ENCODE measurements at places on chromosomes 2 and 18.

- DNase-seq = no peak
These were observed 263.4 kb upstream of the MEIS1 start for GRCh38 chr2:66171530-66171929.

- DNase-seq = no peak
These were observed 145.2 kb upstream of the TPO start for GRCh38 chr2:1268034-1268433.

GRCh38 chr2:182946958-182947369, 80.5 kb upstream of the FRZB start:
- DNase-seq = no peak

DNA sequence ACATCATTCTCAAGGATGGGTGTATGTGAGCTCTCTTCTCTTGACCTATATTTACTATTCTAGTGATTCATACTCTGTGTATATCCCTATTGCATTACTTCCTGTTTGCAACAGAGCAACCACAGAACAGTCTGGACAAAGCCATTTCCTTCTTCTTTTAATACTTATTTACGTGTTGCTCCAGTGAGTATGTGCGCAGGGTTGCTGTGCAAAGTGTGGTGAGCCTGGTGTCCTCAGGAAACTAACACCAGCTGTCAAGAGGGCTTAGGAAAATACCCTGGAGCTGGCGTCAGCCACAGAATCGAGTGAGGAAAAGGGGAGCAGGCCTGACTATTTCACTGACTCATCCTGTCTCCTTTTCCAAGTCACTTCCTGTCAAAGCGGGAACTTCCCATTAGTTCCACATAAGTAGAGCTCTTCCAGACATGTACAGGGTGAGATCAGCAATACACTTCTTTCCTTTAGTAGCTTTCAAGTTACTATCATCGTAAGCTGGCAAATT, 214.1 kb upstream of the COPS8 start:
- no peak for DNase-seq

GRCh38 chr2:102251042-102251848, 60.1 kb upstream of the IL1RL1 start:
- peak; percentile 63 for DNase-seq

DNA sequence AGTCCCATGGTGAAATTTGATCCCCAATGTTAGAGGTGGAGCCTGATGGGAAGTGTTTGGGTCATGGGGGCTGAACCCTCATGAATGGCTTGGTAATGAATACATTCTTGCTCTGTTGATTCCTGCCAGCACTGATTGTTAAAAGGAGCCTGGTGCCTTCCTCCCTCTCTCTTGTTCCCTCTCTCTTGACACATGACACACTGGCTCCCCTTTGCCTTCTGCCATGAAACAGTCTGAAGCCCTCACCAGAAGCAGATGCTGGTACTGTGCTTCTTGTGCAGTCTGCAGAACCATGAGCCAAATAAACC, 30.6 kb upstream of the EPC2 start:
- DNase-seq = no peak

GRCh38 chr18:26804519-26804918, 61.0 kb downstream of the AQP4 start:
- no peak for DNase-seq

DNA sequence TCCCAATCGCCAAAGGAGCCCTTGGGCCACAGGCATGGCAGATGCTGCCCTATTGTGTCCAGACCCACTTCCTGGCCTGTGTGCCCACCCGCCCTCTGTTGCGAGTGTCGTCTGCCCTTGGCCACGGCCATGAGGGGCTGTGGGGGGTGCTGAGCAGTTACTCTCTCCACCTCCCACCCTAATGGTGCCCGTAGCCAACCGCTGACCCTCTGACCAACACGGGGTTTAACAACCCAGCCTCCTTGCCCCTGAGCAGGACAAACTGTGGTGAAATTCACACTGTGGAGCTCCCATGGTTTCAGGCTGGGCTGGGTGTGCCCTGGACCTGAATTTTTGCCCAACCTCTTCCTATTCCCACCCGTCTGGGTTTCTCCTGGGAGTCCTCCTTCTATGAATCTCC, 145.7 kb upstream of the HDAC4 start:
- no peak for DNase-seq

DNA sequence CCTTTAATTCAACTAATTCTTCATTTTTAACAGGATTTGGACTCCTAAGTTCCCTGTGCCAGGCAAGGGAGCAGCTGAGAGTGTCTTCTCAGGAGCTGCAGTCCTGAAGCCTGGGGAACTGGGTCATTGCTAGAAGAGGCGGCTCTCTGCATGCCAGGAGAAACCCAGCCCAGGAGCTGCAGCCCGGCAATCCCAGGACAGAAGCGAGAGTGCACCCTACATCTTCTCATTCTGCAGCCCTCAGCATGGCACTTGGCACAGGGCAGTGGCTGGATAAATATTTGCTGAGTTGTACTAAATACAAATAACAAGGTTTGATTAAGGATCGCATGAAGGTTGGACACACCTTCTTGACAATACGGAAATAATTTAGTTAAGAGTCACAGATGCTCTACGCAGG, 244.9 kb upstream of the PXDN start:
- no peak for DNase-seq

GRCh38 chr2:10584843-10585475, 104.8 kb downstream of the NOL10 start:
- DNase-seq = no peak

DNA sequence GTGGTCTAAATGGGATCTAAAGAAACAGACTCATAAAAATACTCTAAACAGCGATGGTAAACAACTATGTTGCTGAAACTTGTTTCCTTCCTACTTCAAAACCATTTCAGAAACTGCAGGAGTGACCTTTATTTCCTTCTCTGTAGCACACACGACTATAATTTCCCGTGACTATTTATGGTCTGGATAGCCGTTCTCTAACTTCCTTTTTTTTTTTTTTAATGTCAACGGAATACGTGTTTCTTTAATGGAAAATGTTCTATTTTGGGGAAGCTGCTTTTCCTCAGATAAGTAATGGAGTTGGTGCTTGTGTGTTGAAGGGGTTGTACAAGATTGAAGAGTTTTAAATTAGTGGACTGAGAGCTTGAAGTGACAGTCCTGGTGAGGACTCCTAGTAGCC, 224.1 kb downstream of the PHLPP1 start:
- DNase-seq = no peak

DNA sequence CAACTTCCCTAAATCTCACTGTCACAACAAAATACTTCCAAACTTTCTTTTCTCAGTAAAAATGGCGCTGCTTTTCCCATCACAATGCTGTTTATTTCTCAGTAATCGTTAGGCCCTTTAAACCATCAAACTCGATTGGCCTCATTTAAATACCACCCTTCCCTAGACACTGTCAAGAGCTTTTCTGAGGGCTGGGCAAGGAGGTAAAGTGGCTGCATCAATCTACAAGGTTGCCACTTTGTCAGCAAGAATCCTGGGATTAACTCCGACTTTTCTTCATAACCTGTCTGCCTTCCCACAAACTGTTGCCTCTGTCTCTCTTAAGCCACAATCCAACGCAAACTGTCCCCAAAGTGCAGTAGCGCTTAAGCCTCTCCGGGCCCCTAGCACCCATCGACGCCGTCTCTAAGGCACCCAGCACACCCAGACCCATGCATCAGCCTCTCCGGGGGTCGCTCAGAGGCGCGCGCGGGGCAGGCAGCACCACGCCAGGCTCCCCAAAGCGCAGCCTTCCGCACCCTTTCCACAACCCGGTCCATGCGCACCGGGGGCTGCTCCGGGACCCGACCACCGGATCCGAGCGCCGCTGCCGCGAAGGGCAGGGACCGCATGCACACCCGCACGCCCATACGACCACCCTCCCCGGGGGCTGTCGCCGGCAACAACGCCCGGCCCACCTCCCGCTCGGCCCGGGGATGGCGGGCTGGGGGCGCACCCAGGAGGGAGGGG, 683 bp downstream of the MBOAT2 start:
- no peak for DNase-seq

DNA sequence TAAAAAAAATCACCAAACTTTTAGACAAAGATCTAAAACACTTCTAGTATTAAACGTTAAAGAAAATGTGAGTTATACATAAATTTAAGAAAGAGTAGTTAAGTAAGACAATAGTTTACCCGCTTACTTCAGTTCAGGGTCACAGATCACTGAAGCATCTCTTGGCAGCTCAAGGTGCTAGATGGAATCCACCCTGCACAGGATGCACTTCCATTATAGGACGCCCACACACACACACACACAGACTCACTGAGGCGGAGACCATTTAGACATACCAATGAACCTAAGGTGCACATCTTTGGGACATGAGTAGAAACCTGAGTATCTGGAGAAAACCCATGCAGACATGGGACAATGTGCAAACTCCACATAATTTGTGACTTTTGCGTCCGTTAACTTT, 630.6 kb upstream of the ZNF804A start:
- DNase-seq = no peak

GRCh38 chr2:240765007-240765406, 55.0 kb downstream of the KIF1A start:
- DNase-seq = no peak

DNA sequence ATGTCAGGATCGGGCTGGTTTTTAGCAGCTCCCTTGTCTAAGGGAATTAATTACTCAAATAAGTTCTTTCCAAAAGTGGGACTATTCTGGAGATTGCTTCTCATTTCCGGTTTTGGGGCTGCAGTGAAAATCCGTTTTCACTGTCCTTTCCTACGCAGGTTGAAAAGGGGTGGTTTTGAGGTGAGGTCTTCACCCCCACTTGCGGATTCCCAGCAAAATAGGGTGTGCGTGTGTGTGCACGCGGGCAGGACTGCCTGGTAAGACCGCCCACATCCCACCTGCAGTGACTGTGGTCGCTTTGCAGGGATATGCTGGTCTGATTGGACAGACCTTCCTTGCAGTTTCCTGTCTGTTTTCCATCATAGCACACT, 472 bp upstream of the PLEKHM3 start:
- DNase-seq = peak; percentile 27

DNA sequence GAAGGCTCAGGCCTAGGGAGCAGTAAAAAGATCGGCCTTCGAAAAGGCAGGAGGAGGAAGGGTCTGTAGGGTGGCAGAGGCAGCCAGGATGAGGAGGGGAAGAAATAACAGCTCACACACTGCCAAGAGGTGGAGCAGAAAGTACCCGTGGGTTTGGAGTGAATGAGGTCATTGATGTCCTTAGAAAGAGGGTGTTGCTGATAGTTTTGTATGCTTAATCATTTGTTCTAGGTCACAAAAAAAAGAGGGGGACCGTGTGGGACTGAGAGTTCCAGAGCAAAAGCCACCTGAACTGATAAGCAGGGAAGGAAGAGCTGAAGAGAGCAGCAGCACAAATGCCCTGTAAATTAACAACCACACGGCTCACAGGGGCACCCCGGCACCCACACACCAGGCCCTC, 140.4 kb downstream of the FAM161A start:
- no peak for DNase-seq

DNA sequence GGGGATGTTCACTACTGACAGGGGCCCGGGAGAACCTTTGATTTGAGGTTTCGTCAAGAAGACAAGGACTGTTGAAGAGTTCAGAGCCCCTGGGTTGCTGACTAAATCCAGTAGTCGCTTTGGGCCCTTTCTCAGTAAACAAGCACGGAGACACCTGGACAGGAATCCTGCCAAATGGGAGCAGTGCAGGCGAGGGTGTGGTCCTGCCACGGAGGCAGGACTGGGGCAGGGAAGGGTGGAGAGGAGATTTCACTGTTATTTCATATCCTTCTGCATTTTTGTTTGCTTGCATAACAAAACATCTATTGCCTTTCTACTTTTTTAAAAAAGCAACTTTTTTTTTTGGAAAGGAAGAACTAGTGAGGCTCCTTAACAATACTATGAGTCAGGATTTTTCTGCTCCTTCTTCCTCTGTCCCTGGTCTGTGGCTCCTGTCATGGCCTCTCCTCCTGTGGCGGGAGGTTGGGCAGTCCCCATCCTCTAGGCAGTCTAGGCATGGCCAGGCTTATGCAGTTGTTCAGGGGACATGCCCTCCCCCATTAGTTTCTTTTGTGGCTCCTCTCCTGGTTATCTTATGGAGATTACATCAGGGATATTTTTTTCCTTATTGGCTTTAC, 57.7 kb downstream of the ARHGEF4 start:
- no peak for DNase-seq
